Activated CD8-positive, alpha-beta memory T cell treated with anti-CD3 and anti-CD28 coated beads, Interleukin-2, amount 10 ng/mL, durations not matched to agents 7 days and 5 days (primary cell): ENCODE measurements at places on chromosomes 2 and 18. TPM values are rescaled to one million over a fixed set of nuclear protein-coding genes. Genes with fewer than 3 reads are reported as not detected.

DNA sequence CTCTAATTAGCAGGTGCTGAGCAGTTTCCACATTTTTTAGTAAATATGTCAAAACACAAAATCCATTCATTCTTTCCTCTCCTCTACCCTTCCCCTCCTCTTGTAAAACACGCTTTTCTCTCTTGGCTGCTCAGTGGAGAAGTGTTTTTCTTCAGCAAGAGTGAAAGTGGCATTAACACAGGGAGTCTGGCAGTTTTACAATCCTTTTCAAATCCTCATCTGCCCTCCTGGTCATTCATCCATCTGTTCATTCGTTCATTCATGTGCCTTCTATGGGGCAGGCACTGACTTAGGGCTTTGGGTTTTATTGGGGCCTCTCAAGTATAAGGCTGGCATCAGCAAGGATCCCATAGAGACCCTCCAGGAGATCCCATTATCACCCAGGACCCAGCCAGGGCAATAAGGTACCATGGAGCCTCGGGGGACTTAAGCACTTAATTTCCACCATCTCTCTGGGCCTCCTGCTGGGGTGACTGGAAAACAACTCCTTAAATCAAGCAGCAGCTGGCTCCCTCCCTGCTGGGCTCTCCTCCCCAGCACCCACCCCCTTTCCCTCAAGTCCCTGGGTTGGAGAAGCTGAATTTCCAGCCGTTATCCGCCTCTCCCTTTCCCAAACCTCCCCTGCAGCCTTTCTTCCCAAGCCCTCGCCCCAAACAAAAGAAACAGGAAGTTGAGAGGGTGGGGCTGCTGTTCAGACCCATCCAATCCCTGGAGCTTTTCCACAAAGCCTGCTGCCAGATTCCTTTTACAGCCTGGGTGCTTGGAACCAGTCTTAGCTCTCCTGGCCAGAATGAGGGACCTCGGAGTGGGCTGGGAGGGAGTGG is 32.6 kb downstream of the MARCHF4 start:
- DNase-seq, result no peak

The FIGN gene
- not detected for total RNA-seq

DNA sequence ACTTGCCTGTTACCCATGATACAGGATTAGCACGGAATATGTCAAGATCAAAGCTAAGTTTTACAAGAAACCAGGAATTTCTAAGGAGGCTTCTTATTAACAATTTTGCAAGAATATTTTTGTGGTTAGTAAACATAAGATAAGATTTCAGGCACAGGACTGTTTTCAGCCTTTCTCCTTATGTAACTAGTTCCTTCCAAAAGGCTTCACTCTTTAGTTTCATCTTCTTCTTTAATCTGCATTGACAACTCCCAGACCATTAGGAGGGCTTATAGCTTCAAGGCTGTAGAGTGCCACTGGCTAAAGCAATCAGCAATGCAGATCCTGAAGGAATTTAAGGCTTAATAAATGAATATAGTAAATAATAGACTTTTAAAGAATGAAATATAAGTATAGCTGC is 29.3 kb downstream of the SLC14A1 start:
- no peak for DNase-seq

- no peak for DNase-seq
Observed at GRCh38 chr2:41928526-41928925, 119.3 kb upstream of the PKDCC start.

The CAPN14 gene
- 0.26 TPM for total RNA-seq

The PLGLB1 gene
- 4.4 TPM for total RNA-seq

GRCh38 chr2:207252979-207253645 is 87.4 kb upstream of the KLF7 start:
- DNase-seq, result no peak

- no peak for DNase-seq
Observed at GRCh38 chr2:11553661-11554398, 20.0 kb downstream of the GREB1 start.

The LAPTM4A gene
- 24.1 TPM for total RNA-seq

The AQP4 gene
- total RNA-seq, result not detected

The POTEI gene
- not detected for total RNA-seq

- no peak for DNase-seq
Observed at GRCh38 chr2:236395067-236395466, 130.9 kb upstream of the ASB18 start.

DNA sequence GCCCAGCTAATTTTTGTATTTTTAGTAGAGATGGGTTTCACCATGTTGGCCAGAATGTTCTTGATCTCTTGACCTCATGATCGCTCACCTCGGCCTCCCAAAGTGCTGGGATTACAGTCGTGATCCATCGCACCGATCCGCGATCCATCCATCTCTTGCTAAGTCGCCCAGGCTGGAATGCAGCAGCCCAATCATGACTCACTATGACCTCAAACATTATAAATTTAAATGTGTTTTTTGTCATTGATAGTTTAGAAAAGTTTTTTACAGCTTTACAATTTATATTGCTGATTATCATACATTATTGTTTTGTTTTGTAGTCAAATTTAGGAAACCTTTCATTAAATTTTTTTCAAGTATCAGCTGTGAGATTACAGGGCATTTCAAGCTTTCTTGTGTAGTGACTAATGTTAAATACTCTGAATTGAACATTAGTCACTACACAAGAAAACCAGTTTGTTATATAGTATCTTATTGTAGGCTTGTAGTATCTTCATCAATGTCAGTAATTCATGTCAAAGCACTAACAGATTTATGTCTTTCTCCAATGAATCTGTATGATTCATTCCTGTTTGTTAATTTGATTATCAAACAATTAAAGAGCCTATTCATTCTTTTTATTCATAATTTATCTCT is 37.5 kb downstream of the NR4A2 start:
- DNase-seq, result no peak

GRCh38 chr2:166240387-166241313 is 112.8 kb upstream of the SCN1A start:
- DNase-seq, result no peak

The MYO5B gene
- 0.02 TPM for total RNA-seq

GRCh38 chr2:71710367-71711132 is 257.2 kb downstream of the DYSF start:
- no peak for DNase-seq

The SCYGR4 gene
- not detected for total RNA-seq

The BOK gene
- not detected for total RNA-seq

The CD302 gene
- 0.20 TPM for total RNA-seq

The REEP1 gene
- total RNA-seq, result not detected

DNA sequence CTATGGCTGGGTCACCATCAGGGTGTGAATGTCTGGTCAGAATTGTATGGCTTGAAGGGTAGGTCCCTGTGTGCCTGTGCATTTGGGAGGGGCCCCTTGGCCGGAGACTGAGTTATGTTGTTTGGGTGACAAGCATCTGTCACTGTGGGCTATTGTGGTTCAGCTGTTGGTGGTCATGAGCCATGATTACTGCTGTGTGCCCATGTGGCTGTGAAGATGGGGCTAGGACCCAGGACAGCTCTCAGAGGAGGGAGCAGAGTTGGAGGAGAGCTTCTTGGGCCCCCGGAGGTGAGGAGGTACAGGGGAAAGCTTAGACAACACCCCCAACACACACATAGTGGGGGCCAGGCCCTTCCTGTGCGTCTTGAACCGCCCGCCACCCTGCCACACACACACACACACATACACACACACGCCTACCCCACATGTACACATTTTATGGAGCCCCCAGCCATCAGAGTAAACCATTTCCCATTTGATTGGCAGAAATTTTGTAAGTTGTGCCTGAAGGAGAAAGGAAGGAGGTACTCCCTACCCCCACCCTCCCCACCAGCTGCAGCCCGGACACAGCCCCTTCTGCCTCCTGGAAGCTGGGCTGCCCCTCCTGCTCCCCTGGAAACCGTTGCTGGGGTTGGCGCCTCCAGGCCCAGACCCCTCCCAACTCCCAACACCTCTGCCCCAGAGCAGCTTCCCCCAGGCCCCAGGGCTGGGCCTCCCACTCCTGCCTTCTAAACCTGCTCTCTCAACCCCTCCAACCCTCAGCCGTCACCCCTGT is 2.0 kb downstream of the GAREM2 start:
- DNase-seq, result no peak

GRCh38 chr2:224849264-224849663 is 133.1 kb upstream of the CCDC195 start:
- DNase-seq, result no peak

DNA sequence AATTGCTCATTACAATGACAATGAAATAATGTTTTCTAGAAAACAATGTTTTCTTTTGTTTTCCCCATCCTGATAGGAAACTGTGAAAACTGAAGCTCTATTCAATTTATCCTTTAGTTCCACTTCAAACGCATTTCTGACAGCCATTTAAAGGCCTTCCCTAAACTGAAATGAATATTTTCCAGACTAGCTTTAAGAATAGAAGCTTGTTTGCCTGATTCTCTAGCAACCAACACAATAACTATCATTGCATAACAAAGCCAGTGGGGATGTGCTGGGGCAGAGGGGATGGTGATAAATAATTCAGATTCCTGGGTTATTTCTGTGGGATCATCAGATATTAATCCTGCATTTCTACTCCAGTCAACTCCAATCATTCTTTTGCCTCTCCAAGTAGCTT is 427.1 kb downstream of the RND3 start:
- no peak for DNase-seq

DNA sequence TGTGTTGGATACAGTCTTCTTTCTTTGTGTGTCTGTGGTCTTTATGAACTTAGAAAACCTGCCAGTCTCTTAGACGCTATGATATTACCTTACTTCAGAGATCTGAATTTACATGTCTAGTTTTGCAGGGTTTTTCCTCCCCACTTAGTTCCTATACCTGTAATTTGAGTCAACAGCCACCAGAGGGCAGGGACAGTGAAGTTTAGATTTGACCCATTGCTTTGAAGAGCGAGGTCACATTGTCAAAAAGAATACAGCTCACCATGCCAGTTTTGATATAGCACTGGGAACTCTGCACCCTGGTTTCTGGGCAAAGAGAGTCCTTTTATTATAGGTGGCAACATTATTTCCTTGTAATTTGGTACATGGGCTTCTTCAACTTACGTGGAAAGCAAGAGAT is 102.3 kb downstream of the MAPK4 start:
- DNase-seq, result no peak

The C2orf66 gene
- not detected for total RNA-seq

- no peak for DNase-seq
Observed at GRCh38 chr2:229454934-229455631, 184.0 kb upstream of the PID1 start.

The CDH2 gene
- not detected for total RNA-seq

The TEX44 gene
- not detected for total RNA-seq

The CCDC85A gene
- total RNA-seq, result not detected

DNA sequence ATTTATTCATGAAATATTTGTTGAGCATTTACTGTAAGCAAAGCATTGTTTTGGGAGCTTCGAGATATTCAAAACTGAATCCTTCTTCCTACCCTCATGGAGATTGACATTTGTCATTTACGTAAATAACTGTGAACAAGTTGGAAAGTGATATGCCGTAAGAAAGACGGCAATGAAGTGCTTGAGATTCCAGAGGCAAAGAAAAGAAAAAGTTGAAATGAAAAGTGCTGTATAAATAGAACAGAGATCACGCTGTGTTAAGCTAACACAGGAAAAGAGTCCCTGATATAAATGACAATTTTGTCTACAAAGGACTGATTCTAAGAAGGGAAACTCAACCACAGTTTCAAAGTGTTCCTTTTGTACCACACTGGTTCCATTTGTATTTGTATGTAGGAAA is 1.8 kb downstream of the CHRNA1 start:
- no peak for DNase-seq

- peak; percentile 64 for DNase-seq
Observed at GRCh38 chr2:120343433-120344105, 2.4 kb upstream of the INHBB start.

DNA sequence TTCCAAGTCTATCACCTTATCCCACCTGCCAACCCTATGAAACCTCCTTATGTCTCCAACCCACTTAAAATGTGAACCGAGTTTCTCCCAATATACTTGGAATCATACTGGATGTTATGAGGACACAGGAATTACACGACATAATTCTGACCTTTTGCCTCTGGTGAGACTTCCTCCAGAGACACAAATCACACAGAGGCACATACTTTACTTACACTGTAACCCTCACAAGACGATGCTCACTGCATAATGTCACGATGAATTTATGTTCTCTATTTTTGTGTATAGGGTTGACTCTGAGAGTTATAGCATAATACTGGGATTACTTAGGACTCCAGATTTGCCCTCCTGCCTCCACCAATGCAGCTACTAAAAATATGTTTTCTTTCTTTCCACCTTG is 28.0 kb upstream of the SETBP1 start:
- no peak for DNase-seq
